Cardiac muscle cell (in vitro differentiated cells and primary cell): ENCODE measurements at places on chromosomes 11 and 22.

DNA sequence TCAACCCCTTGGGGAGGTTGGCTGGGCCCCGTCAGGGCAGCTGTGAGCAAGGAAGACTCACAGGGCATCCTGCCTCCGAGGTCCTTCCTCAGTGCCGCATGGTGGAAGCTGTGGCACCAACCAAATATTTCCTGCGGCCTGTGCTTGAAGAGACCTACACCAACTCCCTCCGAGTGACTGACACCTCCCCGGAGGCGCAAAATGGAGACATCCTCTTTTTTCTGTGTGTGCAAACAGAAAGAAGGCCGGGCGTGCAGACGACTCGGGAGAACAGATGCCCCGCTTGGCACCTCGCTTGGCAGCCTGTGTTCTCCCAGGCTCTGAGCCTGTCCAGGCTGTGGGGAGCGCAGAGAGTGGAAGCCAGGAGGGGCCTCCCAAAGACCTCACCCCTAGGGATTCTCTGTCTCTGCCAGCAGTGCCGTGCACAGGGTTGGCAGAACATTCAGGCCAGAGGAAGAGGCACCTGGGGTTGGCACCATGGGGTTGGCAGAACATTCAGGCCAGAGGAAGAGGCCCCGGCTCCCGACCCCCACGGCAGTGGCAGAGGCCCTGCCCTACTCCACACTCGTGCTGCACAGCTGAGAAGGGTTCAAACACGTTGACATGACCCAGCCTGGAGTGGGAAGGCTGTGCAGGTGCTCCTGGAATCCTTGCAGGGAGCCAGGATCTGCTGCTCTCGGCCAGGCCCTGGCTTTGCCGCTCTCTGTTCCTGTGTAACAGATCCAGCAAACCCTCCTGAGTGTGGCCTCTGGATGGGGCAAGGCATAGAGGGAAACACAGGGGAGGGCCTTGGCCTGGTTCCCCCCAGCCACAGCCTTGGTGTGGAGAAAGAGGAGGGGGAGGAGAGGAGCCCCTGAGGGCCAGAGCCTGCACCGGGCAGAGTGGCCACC lies 805.5 kb downstream of the BRD1 start:
- no peak for DNase-seq

DNA sequence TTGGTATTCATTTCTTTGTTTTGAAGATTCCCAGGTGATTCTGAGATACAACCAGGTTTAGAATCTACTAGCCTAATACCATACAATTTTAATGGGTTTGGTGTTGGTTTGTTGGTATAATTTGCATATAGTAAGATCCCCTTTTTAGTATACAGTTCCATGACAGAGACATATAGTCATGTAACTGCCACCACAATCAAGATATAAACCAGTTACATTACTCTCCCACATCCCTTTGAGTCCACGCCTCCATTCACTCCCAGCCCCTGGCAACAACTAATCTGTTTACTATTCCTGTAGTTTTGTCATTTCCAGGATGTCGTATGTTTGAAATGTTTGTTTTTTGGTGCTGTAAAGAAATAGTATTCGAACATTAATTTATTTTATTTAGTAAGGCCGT lies 4.3 kb downstream of the ASRGL1 start:
- DNase-seq = no peak

DNA sequence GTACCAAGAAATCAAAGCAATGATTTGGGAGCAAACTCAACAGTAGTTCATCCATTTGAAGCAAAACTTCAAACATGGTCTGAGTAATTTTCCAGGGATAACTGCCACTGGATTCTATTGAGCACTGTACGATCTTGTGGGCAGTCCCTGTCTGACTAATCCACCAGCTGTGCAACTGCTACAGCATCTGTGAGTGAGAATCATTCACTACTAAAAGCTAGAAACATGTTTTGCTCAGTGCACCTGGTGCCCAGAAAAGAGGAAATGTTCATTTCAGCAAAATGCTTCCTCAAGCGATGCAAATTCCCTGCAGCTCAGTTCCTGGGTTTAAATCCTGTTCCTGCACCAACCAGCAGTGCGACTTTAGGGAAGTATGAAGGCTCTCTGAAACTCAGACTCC lies 1077.9 kb downstream of the DLG2 start:
- no peak for DNase-seq

GRCh38 chr11:44443836-44444769 lies 121.4 kb upstream of the CD82 start:
- DNase-seq = no peak

- no peak for DNase-seq
Observed at GRCh38 chr11:104154296-104154695, 9.7 kb downstream of the PDGFD start.

DNA sequence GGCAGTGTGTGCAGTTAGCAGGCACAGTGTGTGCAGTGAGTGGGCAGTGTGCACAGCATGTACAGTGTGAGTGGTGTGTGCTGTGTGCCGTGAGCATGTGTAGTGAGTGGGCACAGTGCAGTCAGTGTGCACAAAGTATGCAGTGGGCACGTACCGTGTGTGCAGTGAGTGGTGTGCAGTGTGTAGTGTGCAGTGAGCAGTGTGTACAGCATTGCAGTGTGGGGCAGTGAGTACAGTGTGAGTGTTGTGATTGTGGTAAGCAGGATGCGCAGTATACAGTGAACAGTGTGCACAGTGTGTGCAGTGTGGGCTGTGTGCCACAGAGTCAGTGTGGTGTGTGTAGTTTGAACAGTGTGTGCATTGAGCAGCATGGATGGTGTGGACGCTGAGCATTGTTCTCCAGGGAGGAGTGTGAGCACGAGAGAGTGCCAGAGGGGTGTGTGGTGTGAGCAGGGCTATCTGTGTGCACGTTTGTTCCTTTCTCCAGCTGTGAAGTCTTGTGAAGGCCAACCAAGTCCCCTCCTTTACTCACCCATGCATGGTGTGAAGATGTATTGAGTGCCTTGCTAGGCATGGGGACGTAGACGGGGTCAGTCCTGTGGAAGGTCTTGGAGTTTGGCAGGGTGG lies 3.0 kb downstream of the SHANK3 start:
- no peak for DNase-seq

- DNase-seq = no peak
Observed at GRCh38 chr11:46100670-46101069, 20.6 kb downstream of the PHF21A start.

DNA sequence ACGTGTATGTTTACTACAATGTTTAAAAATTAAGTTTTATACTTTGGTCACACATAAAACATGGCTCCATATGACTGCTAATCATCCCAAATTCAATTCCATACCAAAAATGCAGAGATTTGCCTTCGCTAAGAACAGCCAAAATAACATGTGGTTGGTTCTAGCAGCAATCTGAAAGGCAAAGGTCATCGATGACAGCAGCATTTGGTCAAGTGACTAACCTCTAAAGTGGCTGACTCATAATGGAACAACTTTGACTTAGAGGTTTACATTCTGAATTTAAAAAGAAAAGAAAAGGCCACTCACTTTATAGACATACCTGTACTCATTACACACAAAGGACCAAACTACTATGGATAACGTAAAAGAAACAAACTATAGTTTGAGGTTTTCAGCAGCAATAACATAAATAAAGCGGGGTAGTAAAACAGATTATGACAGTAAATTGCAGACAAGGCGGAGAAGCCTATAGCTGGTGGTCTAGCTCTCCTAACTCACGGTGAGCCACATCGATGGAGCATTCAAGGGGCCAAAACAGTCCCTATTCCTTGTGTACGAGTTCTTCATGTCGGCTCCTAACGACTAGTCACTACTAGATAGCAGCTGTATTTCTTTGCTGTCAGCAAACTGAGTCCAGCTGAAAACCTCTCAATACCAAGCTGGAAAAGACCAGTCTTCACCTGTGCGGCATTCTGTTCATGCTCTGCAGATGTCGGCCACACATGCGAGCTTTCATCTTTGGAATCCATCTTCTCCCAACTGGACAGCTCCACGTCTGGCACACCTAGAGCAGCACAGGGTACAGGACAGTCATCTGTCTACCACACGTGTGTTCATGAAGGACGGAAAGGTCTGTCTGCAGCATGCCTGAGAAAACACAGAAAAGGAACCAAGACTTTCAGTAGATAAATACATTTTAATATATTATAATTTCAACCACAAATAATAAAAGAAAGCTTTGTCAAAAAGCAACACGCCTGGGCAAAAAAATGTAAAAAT lies 42.1 kb downstream of the PRDM10 start:
- DNase-seq = peak; percentile 77

DNA sequence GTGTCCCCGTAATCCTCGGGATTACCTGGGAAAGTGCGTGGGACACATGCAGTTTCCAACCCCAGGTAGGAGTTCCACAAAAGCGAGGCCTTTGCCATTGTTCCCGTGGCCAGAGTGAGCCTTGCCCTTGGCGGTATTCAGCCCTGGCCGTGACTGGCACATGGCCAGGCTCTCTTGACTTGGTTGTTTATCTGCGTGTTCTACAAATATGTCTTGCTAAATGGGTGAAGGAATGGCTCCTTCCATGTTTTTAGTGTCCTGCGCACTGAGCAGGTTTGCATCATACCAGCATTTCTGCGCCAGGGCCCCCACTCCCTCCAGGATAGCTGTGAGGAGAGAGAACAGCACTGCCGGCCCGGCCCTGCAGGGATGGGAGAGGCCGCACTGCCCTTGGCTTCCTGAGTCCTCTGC lies 20.0 kb downstream of the POLR3H start:
- DNase-seq = peak; percentile 40

DNA sequence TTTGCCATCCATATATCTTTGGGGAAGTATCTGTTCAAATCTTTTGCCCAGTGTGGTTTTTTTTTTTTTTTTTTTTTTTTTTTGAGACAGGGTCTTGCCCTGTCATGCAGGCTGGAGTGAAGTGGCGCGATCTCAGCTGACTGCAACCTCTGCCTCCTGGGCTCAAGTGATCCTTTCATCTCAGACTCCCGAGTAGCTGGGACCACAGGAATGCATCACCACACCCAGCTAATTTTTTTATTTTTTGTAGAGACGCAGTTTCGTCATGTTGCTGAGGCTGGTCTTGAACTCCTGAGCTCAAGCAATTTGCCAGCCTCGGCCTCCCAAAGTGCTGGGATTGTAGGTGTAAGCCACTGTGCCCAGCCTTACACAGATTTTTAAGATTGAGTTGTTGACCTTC lies 4.8 kb upstream of the FAM118A start:
- DNase-seq = no peak

- no peak for DNase-seq
Observed at GRCh38 chr11:31856248-31856647, 45.1 kb upstream of the PAX6 start.

GRCh38 chr11:133889893-133890292 lies 44.6 kb upstream of the SPATA19 start:
- no peak for DNase-seq

DNA sequence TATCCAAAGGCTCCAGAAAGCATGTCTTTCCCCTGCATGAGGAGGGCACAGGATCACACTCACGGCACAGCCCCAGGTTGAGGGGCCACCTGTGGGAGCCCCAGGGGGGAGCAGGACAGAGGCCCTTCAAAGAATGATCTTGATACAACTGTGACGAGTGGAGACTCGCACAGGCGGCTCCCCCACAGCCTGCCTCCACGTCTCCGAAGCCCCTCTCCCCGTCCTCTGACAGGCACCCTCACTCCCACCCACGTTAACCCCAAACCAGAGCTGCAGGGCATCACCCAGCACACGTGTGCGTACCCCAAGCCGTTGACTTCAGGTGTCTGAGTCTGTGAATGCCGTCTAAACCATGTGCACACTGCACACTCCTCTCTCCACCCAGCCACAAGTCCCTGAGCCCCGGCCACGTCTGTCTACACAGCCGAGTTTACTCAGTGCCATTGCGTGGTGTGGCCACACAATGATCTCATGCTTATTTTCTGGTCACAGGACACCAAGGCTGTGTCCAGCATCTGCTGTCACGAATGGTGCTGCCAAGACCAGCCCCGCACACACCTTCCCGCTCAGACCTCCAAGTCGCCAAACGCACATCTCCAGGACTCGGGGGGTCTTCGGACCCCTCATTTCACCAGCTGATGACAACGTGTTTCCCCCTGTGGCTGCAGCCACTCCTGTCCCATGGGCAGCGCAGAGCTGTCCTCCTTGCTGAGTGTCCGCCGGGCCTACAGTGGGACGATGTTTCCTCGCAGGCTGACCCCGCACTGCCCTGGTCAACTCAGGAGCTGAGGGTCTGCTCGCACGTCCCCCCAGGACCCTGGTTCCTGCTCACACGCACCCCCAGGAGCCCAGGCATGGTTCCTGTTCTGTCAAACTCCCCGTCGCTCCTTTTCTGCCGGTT lies 251.2 kb downstream of the BRD1 start:
- no peak for DNase-seq

- peak; percentile 47 for DNase-seq
Observed at GRCh38 chr11:110174645-110175310, 81.6 kb downstream of the ZC3H12C start.
